Breast epithelium (tissue), 4 donors: ENCODE measurements at places on chromosomes 7 and 10.

DNA sequence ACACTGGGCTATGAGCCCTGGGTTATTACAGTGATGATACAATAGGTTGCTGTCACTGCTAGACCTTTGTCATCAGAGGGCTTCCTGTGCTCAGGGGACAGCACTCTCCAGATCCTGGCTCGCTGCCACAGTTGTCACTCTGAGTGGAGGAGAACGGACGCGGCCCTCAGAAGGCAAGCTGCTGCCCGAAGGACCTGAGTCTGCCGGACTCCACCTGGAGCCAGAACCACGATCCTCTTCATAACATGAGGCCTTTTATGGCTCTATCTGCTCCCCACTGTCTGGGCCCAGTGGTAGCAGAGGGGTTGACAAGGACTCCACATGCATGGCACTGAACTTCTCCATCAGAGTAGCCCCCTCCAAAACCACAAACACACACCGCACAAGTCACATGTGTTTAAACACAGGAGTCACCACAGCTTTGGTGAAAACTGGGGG is 94.7 kb upstream of the EFCAB10 start:
- no peaks in the 10 kb centered on the region for H3K27me3 ChIP-seq
- DNase-seq = no peak
- H3K4me1 ChIP-seq = no peaks in the 10 kb centered on the region
- no peak overlapping the region for H3K4me3 ChIP-seq
- no peaks in the 10 kb centered on the region for H3K36me3 ChIP-seq

GRCh38 chr7:106807474-106807873 is 57.6 kb upstream of the PIK3CG start:
- no peak overlapping the region for H3K27ac ChIP-seq
- H3K36me3 ChIP-seq = no peaks in the 10 kb centered on the region
- no peaks in the 10 kb centered on the region for H3K27me3 ChIP-seq
- H3K4me1 ChIP-seq = no peaks in the 10 kb centered on the region

DNA sequence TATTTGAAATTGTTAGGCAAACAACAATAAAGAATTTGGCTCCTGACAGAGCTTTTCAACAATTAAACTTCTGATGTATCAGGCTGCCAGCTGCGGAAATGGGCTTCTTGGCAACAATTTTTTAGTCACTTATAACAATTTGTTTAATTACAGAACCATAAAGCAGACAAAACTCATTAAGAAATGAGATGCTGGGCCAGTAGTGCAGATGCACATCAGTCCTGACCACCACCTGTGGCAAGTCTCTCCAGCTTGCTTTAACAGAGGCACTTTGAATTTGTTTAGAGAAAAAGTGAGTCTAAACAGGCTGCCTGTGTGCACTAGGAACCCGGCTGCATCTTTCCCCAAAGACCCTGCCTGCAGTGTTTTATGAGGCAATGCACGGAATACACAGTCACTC is 1124.4 kb downstream of the NXPH1 start:
- H3K4me3 ChIP-seq = no peak overlapping the region
- DNase-seq = no peak
- H3K36me3 ChIP-seq = no peaks in the 10 kb centered on the region

GRCh38 chr10:63558132-63558784 is 37.1 kb downstream of the REEP3 start:
- H3K27me3 ChIP-seq = no peaks in the 10 kb centered on the region
- H3K4me1 ChIP-seq = no peaks in the 10 kb centered on the region
- no peaks in the 10 kb centered on the region for H3K36me3 ChIP-seq
- no peak overlapping the region for H3K27ac ChIP-seq
- H3K4me3 ChIP-seq = no peak overlapping the region
- no peak for DNase-seq

GRCh38 chr10:119806334-119807130 is 66.1 kb downstream of the MCMBP start:
- no peaks in the 10 kb centered on the region for H3K36me3 ChIP-seq
- H3K4me3 ChIP-seq = no peak overlapping the region
- DNase-seq = no peak

DNA sequence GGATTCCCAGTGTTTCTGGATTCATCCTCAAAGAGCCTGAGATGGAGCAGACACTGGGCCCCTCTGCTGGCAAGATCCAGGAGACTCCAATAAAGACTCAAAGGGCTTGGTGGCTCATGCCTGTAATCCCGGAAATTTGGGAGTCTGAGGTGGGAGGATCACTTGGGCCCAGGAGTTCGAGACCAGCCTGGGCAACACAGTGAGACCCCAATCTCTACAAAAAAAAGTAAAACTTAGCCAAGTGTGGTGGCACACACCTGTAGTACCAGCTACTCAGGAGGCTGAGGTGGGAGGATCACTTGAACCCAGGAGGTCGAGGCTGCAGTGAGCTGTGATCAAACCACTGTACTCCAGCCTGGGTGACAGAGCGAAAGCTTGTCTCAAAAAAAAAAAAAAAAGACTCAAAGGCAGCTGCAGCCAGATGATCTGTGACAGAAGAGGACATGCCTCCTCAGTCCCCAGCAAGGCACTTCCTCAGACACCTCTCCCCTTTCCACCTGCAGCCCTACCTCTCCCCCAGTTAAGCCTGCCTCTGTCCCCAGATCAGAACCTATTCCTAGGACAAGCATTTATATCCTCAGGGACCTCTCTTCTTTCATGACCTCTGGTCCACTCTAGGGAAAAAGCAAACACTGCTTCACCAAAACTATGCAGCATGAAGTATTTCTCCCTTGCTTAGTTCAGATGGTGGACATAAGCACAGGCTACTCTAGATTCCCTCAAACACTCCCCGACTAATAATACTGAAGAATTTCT is 27.9 kb downstream of the PDLIM1 start:
- H3K27ac ChIP-seq = no peak overlapping the region
- peaks cover 1% of the 10 kb centered on the region for H3K4me1 ChIP-seq
- H3K27me3 ChIP-seq = no peaks in the 10 kb centered on the region
- DNase-seq = no peak
- H3K4me3 ChIP-seq = no peak overlapping the region

DNA sequence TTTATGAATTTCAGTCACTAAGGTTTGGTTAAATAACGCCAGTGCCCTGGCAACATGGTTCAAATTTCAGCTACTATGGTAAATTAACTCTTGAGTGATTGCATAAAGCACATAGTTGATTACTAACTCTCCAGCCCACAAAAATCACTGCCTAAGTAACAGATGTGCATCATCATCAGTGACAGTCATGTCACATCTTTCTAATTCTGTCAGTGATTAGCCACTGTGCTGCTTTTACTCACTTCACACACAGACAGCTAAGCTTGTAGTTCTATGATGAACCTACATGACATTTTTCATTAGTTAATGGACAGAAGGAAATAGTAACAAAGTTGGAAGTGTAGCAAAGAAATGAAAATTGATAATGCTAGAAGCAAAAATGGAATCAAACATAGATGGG is 108.9 kb downstream of the DNAH11 start:
- H3K36me3 ChIP-seq = no peaks in the 10 kb centered on the region
- H3K27me3 ChIP-seq = no peaks in the 10 kb centered on the region
- H3K4me1 ChIP-seq = no peaks in the 10 kb centered on the region
- no peak overlapping the region for H3K4me3 ChIP-seq

- no peak overlapping the region for H3K4me3 ChIP-seq
- no peaks in the 10 kb centered on the region for H3K27me3 ChIP-seq
- no peak overlapping the region for H3K27ac ChIP-seq
- no peaks in the 10 kb centered on the region for H3K4me1 ChIP-seq
- DNase-seq = no peak
These were observed 93.5 kb upstream of the KIAA1217 start for GRCh38 chr10:24115403-24115802.

- H3K4me3 ChIP-seq = no peak overlapping the region
- no peaks in the 10 kb centered on the region for H3K36me3 ChIP-seq
- H3K27ac ChIP-seq = no peak overlapping the region
- no peak for DNase-seq
These were observed 18.4 kb downstream of the IFT22 start for GRCh38 chr7:101303102-101303701.

DNA sequence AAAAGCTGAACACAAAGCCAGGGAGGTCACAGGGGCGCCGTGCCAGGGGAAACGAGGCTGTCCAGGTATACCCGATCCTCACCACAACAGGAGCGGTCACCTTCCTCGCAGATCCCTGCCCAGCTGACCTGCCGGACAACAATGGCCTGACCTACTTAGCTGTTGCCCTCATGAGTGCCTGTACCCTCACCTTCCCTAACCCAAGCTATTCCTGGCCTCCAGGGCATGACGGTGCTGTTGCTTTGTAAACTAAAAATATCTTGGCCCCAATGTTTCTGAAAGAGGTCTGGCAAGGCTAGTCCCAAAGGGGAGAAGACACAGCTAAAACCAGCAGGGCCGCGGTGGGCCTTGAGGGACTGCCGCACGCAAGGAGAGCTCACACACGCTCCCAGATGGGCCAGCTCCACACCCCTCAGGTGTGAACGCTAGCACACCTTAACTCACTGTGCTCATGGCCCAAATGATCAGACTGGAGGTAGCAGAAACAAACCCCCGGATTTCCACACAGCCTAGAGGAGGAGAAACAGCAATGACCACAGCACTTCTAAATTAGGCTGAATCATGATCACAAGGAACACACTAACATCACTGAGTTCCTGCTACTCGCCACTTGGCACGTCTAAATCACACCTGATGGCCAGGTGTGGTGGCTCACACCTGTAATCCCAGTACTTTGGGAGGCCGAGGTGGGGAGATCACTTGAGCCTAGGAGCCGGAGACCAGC is 66.3 kb upstream of the CYTH3 start:
- no peak for DNase-seq
- H3K27ac ChIP-seq = peak overlapping the region; percentile 59
- no peak overlapping the region for H3K4me3 ChIP-seq
- H3K36me3 ChIP-seq = no peaks in the 10 kb centered on the region

- H3K36me3 ChIP-seq = no peaks in the 10 kb centered on the region
- no peaks in the 10 kb centered on the region for H3K27me3 ChIP-seq
- no peak overlapping the region for H3K27ac ChIP-seq
- no peak for DNase-seq
- no peaks in the 10 kb centered on the region for H3K4me1 ChIP-seq
- H3K4me3 ChIP-seq = no peak overlapping the region
These were observed 753.8 kb downstream of the GRID1 start for GRCh38 chr10:85612833-85613232.

GRCh38 chr7:94258418-94259300 is 136.0 kb upstream of the COL1A2 start:
- H3K36me3 ChIP-seq = no peaks in the 10 kb centered on the region
- no peaks in the 10 kb centered on the region for H3K27me3 ChIP-seq
- H3K4me1 ChIP-seq = no peaks in the 10 kb centered on the region
- H3K4me3 ChIP-seq = no peak overlapping the region

DNA sequence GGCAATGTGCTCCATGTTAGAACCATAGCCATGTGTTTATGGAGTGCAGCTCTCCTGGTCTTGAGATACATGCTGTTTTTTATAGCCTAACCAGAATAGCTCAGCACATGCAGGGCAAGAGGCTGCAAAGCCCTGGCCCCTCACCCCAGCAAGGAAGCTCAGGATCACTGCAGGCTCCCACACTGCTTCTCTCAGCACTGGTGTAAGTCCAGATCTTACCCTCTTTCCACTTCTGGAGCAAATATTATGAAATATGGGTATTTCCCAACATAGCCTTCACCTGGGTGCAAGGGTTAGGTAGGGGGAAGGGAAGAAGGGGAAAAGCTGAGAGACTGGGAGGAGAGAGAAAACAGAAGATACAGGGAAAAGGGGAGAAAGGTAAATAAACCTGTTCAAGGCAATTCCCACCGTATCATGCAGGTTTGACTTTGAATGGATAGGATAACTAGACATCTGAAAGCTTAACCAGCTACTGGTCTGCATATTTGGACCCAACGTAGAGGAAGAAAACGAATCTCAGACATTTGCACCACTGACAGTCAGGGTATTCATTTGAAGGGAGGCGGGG is 19.7 kb downstream of the SKIDA1 start:
- H3K36me3 ChIP-seq = no peaks in the 10 kb centered on the region
- H3K4me3 ChIP-seq = no peak overlapping the region
- H3K27me3 ChIP-seq = no peaks in the 10 kb centered on the region
- H3K4me1 ChIP-seq = no peaks in the 10 kb centered on the region
- no peak overlapping the region for H3K27ac ChIP-seq

DNA sequence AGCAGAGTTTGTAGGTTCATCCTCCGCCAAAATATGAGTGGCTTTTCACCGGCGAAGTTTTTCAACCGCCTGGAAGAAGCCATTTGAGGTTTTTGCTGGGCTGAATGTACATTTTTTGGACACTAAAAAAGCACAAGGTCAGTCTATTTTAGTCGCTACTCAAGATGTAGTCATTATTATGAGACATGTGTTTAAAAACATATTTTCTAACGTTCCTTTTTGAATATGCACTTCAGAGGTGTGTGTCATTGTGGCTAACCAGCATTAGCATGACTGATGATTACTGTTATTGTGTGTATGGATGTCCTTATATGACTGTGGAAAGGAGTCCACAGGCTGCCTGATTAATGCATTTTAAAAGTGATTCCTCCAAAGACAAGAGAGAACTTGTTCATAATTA is 605.4 kb downstream of the INHBA start:
- H3K4me1 ChIP-seq = no peaks in the 10 kb centered on the region
- H3K36me3 ChIP-seq = no peaks in the 10 kb centered on the region
- no peak overlapping the region for H3K4me3 ChIP-seq
- H3K27me3 ChIP-seq = no peaks in the 10 kb centered on the region
- H3K27ac ChIP-seq = no peak overlapping the region

GRCh38 chr10:91105269-91105668 is 115.2 kb upstream of the PCGF5 start:
- H3K27me3 ChIP-seq = no peaks in the 10 kb centered on the region
- H3K27ac ChIP-seq = no peak overlapping the region

GRCh38 chr7:1210979-1211608 is 21.6 kb upstream of the UNCX start:
- DNase-seq = no peak
- no peaks in the 10 kb centered on the region for H3K36me3 ChIP-seq
- H3K4me3 ChIP-seq = no peak overlapping the region
- H3K27me3 ChIP-seq = peaks cover 84% of the 10 kb centered on the region
- H3K27ac ChIP-seq = no peak overlapping the region
- H3K4me1 ChIP-seq = no peaks in the 10 kb centered on the region

- H3K36me3 ChIP-seq = no peaks in the 10 kb centered on the region
- H3K27ac ChIP-seq = no peak overlapping the region
- H3K27me3 ChIP-seq = no peaks in the 10 kb centered on the region
- no peak overlapping the region for H3K4me3 ChIP-seq
- DNase-seq = no peak
- H3K4me1 ChIP-seq = peaks cover 13% of the 10 kb centered on the region
These were observed 70.6 kb downstream of the FGFR2 start for GRCh38 chr10:121527690-121528089.

GRCh38 chr7:157996359-157997079 is 591.1 kb downstream of the PTPRN2 start:
- no peak overlapping the region for H3K27ac ChIP-seq
- no peak for DNase-seq
- H3K4me1 ChIP-seq = no peaks in the 10 kb centered on the region
- no peaks in the 10 kb centered on the region for H3K36me3 ChIP-seq
- H3K4me3 ChIP-seq = no peak overlapping the region

DNA sequence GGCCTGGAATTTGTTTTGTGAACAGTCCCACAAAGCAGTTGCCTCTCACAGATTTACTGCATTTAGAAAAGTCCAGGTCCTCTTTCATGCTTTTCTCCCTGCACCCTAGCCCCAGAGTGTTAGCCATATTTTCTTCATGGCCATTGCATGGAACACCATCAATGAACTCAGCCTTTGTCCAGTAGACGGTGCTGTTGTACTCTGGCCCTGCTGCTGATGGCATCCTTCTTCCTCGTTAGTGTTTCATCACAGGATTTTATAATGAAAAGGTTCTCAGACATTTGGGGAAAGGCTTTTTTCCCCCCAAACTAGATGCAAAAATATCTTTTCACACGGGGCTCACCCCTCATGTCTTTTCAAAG is 93.0 kb upstream of the SLC25A13 start:
- H3K27ac ChIP-seq = no peak overlapping the region
- no peaks in the 10 kb centered on the region for H3K4me1 ChIP-seq
- H3K27me3 ChIP-seq = peaks cover 4% of the 10 kb centered on the region
- no peak overlapping the region for H3K4me3 ChIP-seq
- no peak for DNase-seq
